AG09309 (cell line): ENCODE measurements at places on chromosomes 1 and 21.

DNA sequence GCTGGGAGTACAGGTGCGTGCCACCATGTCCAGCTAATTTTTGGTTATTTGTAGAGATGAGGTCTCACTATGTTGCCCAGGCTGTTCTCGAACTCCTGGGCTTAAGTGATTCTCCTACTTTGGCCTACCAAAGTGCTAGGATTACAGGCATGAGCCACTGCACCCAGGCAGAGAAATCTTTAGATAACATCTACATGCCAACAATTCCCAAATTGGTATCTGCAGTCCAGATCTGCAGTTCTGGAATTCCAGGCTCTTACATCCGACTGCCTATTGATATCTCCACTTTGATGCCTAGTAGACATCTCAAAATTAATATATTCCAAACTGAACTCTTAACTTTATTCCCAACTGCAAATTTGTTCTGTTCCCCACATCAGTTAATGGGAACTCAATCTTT lies 23.3 kb downstream of the INAVA start:
- no peak for DNase-seq

DNA sequence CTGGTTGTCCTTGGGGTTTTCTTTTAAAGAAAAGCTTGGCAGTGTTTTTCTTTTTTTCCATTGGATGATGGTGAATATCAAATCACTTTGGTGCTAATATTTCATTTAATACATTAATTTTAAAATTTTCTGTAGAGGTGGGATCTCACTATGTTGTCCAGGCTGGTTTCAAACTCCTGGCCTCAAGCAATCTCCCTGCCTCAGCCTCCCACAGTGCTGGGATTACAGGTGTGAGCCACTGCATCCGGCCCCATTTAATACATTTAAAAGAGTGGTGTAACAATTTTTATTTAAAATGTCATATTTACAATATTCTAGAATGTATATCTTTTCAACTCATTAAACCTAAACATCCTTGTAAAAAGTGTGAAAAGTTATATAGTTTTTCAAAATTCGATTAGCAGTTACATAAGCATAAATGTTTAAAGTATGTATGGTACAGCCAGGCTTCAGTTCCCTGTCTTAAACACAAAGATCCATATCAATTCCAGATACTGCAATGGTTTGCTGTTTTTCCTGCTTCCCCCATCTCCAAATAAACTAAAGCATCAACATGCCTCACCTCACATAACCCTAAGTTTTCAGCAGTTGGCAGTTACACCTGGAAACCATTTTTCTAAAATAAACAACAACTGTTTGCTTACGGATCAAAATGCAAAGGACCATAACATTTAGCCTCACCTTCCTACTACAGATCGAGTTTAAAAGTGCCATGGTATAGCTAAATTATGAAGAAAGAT lies 8.9 kb upstream of the LGALS8 start:
- DNase-seq, result no peak

GRCh38 chr1:1120096-1120495 lies 4.2 kb upstream of the C1orf159 start:
- no peak for DNase-seq

GRCh38 chr1:201144701-201145100 lies 9.6 kb downstream of the TMEM9 start:
- DNase-seq, result no peak

DNA sequence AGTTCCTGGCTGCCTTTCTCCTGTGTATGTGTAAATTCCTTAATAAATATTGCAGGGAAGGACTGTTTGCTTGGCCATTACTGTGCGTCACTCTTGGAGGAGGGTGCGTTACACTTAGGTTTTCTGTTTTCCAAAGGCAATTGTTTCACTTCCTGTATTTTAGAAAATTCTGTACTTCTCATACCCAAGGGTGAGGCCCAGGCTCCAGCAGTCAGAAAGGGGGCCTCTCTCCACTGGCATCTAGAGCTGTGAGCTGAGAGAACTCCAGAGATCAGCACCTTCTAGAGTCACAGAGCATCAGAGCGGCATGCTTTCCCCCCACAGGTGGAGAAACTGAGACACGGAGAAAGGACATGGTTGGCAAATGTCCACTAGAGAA lies 27.0 kb upstream of the ZFP69B start:
- no peak for DNase-seq

DNA sequence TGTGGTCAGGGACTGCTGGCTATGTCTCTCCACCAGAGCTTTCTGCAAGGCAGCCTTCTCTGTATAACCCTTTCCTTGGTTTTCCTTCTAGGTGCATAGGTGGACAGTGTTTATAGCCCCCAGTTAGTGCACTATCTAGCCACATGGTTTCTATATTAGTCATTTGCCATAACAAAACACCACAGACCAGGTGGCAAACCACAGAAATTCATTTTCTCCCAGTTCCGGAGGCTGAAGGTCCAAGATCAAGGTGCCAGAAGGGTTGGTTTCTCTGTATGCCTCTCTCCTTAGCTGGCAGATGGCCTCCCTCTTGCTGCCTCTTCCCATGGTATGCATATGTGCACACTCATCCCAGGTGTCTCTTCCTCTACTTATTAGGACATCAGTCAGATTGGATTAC lies 106.4 kb downstream of the KAZN start:
- no peak for DNase-seq

- DNase-seq, result no peak
These were observed 159.0 kb upstream of the COL6A1 start for GRCh38 chr21:45822429-45823099.

DNA sequence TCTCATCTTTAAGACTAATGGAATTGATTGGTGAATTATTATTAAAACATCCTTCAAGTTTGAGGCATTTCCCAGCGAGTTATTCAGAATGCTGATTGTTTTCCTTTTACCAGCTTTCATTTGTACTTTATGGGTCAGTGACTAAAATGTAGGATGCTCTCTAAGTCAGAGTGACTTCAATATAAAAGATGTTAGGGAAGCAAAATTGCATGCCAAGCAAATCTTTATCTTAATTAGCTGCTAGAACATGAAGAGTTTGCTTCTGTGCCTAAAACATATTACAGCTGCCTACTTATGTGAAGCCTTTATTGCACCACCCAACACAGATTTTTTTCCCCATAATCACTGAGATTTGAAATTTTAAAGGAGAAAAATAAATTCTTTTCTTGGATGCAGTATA lies 79.8 kb upstream of the CYYR1 start:
- DNase-seq, result no peak

- no peak for DNase-seq
These were observed 30.0 kb upstream of the HMCN1 start for GRCh38 chr1:185704181-185704580.

GRCh38 chr1:154198756-154199562 lies 7.1 kb upstream of the TPM3 start:
- DNase-seq, result no peak

DNA sequence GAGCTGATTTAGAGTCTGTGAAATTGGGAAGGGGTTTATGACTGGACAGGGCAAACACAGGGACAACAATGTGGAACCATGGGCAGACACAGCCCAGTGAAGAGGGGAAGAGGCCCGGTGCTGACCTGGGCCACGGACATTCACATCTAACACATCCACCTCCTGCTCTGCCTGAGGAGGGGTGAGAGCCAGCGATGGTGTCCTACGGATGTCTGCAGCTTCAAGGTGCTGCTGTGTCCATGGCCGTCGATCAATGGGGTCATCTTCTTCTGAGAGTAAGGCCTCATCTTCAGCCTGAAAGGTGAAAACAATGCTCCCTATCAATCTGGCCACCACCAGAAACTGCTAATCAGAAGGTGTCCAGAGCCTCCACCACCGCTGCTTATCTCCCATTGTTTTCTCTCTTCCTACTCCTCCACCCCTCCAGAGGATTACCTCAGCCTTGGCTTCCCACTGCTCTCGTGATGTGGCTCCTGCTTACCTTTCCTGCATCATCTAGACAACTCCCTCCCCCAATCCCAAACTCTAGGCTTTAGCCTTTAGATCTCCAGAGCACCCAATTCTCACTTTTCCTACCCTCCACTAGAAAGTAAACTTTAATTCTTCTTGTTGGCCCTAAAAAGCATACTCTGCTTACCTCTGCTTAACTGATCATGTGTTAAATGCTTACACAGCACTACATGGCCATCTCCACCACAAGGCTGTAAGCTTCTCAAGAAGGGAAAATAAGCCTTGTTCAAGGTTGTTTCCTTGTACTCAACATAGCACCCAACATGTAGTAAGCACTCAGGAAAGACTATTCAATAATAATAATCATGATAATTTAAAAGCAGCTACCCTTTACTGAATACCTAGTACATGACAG lies 24.0 kb upstream of the ADAM30 start:
- DNase-seq, result no peak

DNA sequence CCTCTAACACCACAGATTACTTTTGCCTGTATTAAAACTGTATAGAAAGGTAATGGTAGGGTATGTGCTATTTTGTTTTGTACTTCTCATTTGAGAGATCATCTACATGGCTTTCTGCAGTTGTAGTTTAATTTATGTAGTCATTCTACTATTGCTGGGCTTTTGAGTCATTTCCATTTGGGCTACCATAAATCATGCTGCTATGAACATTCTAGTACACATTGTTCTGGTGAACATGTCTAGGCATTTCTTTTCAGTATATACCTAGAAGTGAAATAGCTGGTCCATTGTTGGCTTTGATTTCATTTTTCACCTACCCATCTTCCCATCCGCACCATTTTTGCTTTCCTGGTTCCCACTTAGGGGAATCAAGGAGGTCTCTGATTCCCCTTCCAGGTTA lies 18.7 kb downstream of the EDN2 start:
- no peak for DNase-seq

GRCh38 chr1:20194757-20195461 lies 8.6 kb upstream of the PLA2G2C start:
- DNase-seq, result no peak

GRCh38 chr1:110637475-110637874 lies 31.3 kb upstream of the KCNA2 start:
- no peak for DNase-seq

GRCh38 chr1:70941563-70941962 lies 106.1 kb downstream of the PTGER3 start:
- no peak for DNase-seq

DNA sequence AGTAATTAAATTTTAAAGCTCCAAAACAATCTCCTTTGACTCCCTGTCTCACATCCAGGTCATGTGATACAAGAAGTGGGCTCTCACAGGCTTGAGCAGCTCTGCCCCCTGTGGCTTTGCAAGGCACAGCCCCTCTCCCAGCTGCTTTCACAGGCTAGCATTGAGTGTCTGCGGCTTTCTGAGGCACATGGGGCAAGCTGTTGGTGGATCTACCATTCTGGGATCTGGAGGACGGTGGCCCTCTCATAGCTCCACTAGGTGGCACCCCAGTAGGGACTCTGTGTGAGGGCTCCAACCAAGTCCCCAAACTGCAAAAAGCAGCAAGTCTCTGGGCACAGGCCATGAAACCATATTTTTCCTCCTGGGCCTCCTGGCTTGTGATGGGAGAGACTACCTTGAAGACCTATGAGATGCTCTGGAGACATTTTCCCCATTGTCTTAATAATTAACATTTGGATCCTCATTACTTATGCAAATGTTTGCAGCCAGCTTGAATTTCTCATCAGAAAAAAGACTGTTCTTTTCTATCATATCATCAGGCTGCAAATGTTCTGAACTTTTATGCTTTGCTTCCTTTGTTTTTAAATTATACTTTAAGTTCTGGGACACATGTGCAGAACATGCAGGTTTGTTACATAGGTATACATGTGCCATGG lies 554.1 kb upstream of the OLFM3 start:
- DNase-seq, result no peak

DNA sequence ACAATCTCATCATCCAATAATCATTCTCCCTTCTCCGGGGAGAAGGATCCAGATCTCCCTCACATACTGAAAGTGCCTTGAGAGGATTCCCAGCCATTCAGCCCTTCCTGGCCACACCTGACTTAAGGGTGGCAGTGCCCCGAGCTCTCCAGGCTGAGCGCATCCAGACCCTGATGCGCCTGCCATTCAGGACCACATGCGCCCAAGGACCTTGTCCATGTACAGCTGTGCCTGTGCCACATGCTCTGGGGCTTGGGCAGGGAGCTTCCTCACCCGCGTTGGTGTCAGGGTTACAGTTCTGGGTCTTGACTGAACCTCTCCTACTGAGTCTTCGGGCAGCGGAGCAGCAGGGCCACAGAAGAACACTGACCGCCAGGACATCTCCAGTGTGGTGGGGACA lies 121.1 kb downstream of the KIAA0319L start:
- no peak for DNase-seq

DNA sequence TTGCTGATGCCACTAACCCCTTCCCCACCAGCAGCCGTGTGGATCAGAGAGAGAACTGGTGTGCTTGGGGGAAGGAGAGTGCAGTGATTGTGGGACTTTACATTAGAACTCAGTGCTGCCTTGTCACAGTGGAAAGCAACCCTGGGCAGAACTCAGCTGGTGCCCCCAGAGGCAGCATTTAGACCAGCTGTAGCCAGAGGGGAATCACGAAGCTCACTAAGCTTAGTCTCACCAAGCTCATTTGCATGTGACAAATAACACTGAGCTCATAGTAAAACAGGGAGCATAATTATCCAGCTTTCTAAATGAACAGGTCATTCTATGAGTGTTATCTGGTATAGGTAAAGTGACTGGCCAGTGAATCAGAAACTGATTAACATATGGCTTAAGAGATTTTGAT lies 9.8 kb upstream of the SMAP2 start:
- DNase-seq, result no peak

- DNase-seq, result no peak
These were observed 18.5 kb downstream of the SH3BP5L start for GRCh38 chr1:248807067-248807737.

DNA sequence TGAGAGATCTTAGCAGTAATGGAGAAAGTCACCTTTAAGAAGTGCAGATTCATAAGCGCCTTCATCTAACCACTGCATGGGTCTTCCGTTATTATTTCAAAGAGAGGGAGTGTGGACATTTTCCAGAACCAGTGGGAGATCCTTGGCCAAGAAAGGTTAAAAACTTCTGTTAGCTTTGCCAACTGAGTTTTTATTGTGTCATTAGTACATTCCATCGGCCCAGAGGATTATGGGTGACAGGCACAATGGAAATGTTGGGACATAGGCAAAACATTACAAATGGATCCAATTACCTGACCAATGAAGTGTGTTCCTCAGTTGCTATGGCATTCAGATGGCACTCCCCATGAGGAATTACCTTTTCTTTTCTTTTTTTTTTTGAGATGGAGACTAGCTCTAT lies 115.5 kb downstream of the PPIAL4G start:
- no peak for DNase-seq

DNA sequence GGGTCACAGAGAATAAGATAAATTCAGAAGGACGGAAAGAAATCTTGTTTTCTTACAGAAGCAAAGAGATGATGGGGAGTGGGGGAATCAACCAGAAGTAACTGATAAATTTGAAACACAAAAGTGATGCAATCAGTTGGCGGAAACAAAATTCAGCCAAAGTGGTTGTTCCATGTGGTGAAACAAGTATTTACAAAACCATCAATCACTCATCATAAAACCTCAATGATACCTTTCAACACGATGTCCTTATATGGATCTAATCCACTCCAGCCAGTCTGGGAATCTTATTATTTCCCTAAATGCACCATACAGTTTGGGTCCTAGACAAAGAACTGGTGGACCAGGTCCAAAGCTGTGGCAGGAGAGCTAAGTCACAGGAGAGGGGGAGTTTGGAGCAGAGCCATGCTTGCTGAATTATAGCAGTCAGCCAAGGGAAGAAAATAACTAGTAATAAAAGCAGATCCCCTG lies 303.8 kb upstream of the LRRC7 start:
- DNase-seq, result no peak
